ENCODE measurements at places on chromosomes 5 and 9. TPM values are rescaled to one million over a fixed set of nuclear protein-coding genes. Genes with fewer than 3 reads are reported as not detected.

- no peak for DNase-seq
Measured at GRCh38 chr5:133519191-133519590, 93.2 kb downstream of the FSTL4 start.

- peak; percentile 64 for DNase-seq
Measured at GRCh38 chr9:110076894-110077725, 130.8 kb downstream of the C9orf152 start.

- no peak for DNase-seq
Measured at GRCh38 chr9:98312365-98312764, 56.9 kb upstream of the TBC1D2 start.

- DNase-seq = no peak
Measured at GRCh38 chr5:109250533-109251329, 159.0 kb downstream of the PJA2 start.

IGFBPL1 gene
- total RNA-seq = not detected
